ENCODE measurements at places on chromosomes 4 and X. TPM values are rescaled to one million over a fixed set of nuclear protein-coding genes. Genes with fewer than 3 reads are reported as not detected.

Gene KCNE5
- total RNA-seq, result 0.52 TPM

Gene ENPEP
- 0.03 TPM for total RNA-seq

Gene FRMD7
- total RNA-seq, result not detected

Gene TRIM2
- 0.16 TPM for total RNA-seq

Gene UCP1
- not detected for total RNA-seq

Gene XAGE1A
- not detected for total RNA-seq

Gene DHRSX
- 27.4 TPM for total RNA-seq

Gene GAGE12J
- not detected for total RNA-seq

Gene IQSEC2
- 0.26 TPM for total RNA-seq

Gene BEX1
- total RNA-seq, result not detected

Gene PROM1
- total RNA-seq, result not detected

Gene MBNL3
- 8.9 TPM for total RNA-seq

Gene MAGEA12
- total RNA-seq, result not detected

Gene CXCL9
- total RNA-seq, result 0.10 TPM

Gene BEX5
- total RNA-seq, result 0.86 TPM

Gene AKAP17A
- total RNA-seq, result 63.9 TPM

Gene PLS3
- total RNA-seq, result 1.4 TPM

Gene NSUN7
- 0.23 TPM for total RNA-seq

Gene GPR78
- total RNA-seq, result not detected

Gene PPM1K
- total RNA-seq, result 39.5 TPM

Gene GYG2
- total RNA-seq, result not detected

Gene HTRA3
- not detected for total RNA-seq

Gene MSN
- total RNA-seq, result 479 TPM

Gene TNIP3
- 21.9 TPM for total RNA-seq

Gene CENPVL3
- not detected for total RNA-seq

Gene FAT1
- total RNA-seq, result 0.15 TPM

Data from activated T-helper 1 cell treated with anti-CD3 and anti-CD28 coated beads, Interleukin-12 subunit alpha, Interleukin-12 subunit beta, Interleukin-2, Interleukin-4 antibody, amounts not matched to agents 30 ng/mL and 10 ng/mL and 1 ng/mL, durations not matched to agents 14 hours and 24 hours and 36 hours (primary cell).